Neural progenitor cell (in vitro differentiated cells): ENCODE measurements at places on chromosomes 6 and 20.

- no peak for DNase-seq
Observed at GRCh38 chr20:52924411-52925271, 47.5 kb upstream of the TSHZ2 start.

- DNase-seq = no peak
Observed at GRCh38 chr6:44275271-44275748, 5.1 kb downstream of the TMEM151B start.

GRCh38 chr6:144585217-144585814, 300.2 kb downstream of the UTRN start:
- DNase-seq = peak; percentile 56

- no peak for DNase-seq
Observed at GRCh38 chr6:22079783-22080182, 217.1 kb downstream of the PRL start.

DNA sequence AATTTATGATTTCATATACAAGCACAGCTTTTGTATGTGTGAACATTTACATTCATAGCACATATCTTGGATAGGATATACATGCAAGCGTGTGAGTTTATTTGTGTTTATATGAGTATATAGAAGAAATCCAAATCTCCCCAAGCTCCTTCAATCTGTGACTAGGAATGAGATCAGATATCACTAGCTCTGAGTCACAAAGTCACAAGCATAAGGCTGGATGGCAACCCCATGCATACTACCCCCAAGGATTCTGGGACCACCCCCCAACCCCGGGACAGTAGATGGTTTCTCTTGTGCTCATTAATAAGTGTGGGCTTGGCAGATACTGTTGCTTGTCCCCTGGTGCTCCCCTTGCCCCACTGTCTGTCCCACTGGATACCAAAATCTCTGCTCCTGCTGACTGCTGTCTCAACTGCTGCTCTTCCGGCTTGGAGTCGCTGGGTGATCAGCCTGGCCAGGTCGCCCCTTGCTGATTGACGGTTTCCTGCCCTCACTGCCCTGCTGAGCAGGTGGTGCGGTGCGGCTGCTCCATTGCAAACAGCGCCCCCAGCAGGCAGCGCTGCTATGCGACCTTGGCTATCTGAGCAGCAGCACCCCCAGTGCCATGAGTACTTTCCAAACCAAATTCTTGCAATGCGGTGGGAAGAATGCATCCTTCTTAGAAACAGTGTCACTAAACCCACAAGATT, 279.4 kb downstream of the CD83 start:
- peak; percentile 77 for DNase-seq

- no peak for DNase-seq
Observed at GRCh38 chr20:39904476-39905112, 784.4 kb downstream of the MAFB start.

- peak; percentile 63 for DNase-seq
Observed at GRCh38 chr6:169252505-169253189, 999 bp downstream of the THBS2 start.

- no peak for DNase-seq
Observed at GRCh38 chr6:50141100-50141499, 91.4 kb upstream of the DEFB112 start.

GRCh38 chr6:27205375-27206278, 41.9 kb upstream of the PRSS16 start:
- DNase-seq = peak; percentile 44

GRCh38 chr6:78020586-78020985, 367.7 kb downstream of the MEI4 start:
- no peak for DNase-seq

- DNase-seq = no peak
Observed at GRCh38 chr20:1907586-1907985, 12.4 kb downstream of the SIRPA start.

DNA sequence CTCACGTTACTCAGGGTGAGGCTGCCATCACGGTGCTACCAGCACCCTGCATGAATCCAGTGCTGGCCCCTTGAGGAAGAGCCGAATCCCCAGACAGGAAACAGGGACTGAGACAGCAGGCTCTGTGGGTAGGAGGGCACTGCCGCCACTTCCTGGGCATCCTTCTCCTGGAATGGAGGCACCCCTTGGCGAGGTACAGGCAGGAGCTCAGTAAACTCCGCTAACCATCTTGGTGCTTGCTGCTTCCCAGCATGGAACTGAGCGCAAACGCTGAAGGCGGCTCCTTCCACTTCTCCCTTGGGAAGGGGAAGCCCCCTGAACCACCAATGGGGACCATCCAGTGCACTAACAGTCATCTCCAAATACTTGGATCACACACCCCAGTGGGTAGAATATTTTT, 13.5 kb upstream of the CCDC167 start:
- no peak for DNase-seq
